ENCODE measurements at places on chromosomes 1 and 21.

GRCh38 chr1:47506053-47506452 is 68.2 kb downstream of the FOXD2 start:
- no peak for DNase-seq

DNA sequence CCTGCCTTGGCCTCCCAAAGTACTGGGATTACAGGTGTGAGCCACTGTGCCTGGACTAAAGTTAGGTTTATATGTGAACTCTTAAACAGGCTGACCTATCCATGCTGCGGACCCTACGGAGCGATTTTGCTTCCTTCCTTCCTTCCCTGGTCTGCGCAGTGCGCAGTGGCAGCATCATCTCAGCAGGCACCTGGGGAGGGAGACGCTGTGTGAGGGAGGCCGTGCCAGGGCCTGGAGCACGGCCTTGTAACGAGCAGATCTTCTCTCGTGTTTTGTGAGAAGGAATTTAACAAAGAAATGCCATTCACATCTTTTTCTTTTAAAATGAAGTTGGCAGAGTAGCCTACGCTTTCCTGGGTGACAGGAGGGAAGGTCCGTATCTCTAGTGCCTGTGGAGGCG is 45.8 kb downstream of the PKNOX1 start:
- DNase-seq, result no peak

- peak; percentile 55 for DNase-seq
Measured at GRCh38 chr1:19676438-19676922, 11.8 kb downstream of the HTR6 start.

- no peak for DNase-seq
Measured at GRCh38 chr1:171642197-171642596, 10.3 kb downstream of the MYOC start.

DNA sequence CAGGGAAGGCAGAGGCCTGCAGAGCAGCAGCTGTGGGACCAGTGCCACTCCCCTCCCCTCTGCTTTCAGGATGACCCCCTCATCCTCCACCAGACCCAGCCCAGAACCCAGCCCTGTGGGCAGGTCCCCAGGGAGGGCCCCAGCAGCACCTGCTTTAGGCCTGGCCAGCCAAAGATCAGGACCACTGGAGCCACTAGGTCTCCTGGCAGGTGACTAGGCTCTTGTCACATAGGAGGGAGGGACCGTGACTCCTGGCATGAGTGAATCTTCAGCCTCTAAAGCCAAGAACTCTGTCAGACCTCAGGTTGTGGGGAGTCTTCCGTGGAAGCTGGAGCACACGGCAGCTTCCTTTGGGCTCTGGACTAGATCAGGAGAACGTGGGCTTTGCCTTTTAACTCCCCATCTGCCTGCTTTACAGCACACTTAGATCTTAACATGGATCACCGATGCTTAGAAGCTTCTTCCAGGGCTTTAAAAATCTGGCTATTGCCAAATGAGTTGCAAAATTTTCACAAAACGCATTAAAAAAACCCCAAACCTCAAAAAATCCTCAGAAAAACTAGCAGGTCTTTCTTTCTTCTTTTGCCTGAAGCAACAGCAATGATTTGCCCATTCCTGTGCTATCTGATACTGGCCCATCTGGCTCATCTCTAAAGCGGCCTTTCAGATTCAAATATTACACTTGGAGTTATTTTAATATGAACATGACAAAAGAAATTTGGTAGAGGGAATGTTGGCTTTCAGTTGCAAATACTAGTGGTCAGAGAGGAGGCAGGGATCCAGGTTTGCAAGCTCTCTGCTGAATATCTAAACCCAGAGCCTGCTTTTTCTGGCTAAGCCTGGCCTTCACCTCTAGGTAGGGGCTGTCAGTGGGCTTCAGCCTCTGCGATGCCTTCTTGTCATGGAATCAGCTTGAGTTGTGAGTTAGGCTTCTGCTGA is 235.2 kb downstream of the SDCCAG8 start:
- DNase-seq, result no peak

- DNase-seq, result no peak
Measured at GRCh38 chr1:60535713-60536112, 462.1 kb upstream of the C1orf87 start.

GRCh38 chr1:92259350-92259749 is 39.4 kb downstream of the GLMN start:
- DNase-seq, result no peak
